ENCODE measurements at places on chromosomes 12 and 14.

DNA sequence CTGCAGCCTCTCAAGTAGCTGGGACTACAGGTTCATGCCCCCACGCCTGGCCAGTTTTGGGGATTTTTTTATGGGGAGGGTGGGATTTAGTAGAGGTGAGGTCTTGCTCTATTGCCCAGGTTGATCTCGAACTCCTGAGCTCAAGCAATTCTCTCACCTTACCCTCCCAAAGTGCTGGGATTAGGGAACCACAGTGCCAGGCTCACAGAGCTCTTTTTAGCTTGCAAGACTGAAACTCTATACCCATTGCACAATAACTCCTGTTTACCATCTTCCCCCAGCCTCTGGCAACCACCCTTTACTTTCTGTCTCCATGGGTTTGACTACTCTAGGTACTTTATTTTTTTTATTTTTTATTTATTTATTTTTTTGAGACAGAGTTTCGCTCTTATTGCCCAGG, 25.7 kb upstream of the CDK17 start:
- DNase-seq = no peak

- DNase-seq = no peak
Measured at GRCh38 chr12:87238466-87238865, 790.7 kb downstream of the C12orf50 start.

- DNase-seq = no peak
Measured at GRCh38 chr12:18754124-18754707, 16.3 kb downstream of the CAPZA3 start.

DNA sequence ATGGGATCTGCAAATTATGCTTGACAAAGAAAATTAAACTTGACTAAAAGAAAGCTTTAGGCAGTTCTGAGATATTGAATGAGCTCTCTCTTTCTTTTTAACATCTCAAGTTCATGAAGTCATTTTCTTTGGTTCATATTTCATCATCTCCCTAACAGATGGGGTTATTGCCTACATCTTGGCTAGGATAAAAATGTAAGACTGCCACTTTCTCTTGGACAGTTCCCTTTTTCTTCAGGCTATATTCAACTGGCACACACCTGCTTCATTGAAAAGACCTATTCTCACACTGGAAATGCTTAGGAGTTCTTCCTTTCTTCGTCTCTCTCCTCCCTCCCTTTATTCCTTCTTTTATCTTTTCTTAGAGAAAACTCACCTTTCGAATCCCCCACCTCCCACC, 355.9 kb upstream of the SEL1L start:
- DNase-seq = no peak

All from right atrium auricular region (tissue), 2 donors.